Cardiac atrium fibroblast (primary cell): ENCODE measurements at places on chromosomes 6 and 20. TPM values are rescaled to one million over a fixed set of nuclear protein-coding genes. Genes with fewer than 3 reads are reported as not detected.

HDGFL1 gene
- not detected in 2 replicates for total RNA-seq

ZSCAN16 gene
- total RNA-seq: 3.4 TPM in 1 of 2 replicates, not detected in the other

HECA gene
- 13.5 and 14.1 TPM in 2 replicates for total RNA-seq

EFCAB8 gene
- under 0.01 TPM in 1 of 2 replicates, not detected in the other for total RNA-seq

MYBL2 gene
- 7.3 and 9.4 TPM in 2 replicates for total RNA-seq

METTL24 gene
- total RNA-seq: not detected in 2 replicates

ZC2HC1B gene
- total RNA-seq: not detected in 2 replicates

NT5E gene
- 55.4 and 60.1 TPM in 2 replicates for total RNA-seq

GNRH2 gene
- not detected in 2 replicates for total RNA-seq

ARMC12 gene
- total RNA-seq: 0.49 TPM in 1 of 2 replicates, not detected in the other

LPIN3 gene
- total RNA-seq: 10.8 and 12.2 TPM in 2 replicates

PRSS35 gene
- 0.18 and 0.65 TPM in 2 replicates for total RNA-seq
